ENCODE measurements at places on chromosomes 7 and 10.
A peak's percentile ranks its signal among the peaks of the same experiment; 100 is the strongest.

GRCh38 chr10:35336084-35336831, at the start of gene CCNY:
CCNY (plus strand) TSS chr10:35336509; CDS start chr10:35337054, 545 bp downstream.
- DNase-seq: peak; percentile 81

- no peak for DNase-seq
Observed at GRCh38 chr10:98980353-98980752, 255.3 kb downstream of the HPSE2 start.

- DNase-seq: no peak
Observed at GRCh38 chr10:43078175-43078985, 1.5 kb downstream of the RET start.

DNA sequence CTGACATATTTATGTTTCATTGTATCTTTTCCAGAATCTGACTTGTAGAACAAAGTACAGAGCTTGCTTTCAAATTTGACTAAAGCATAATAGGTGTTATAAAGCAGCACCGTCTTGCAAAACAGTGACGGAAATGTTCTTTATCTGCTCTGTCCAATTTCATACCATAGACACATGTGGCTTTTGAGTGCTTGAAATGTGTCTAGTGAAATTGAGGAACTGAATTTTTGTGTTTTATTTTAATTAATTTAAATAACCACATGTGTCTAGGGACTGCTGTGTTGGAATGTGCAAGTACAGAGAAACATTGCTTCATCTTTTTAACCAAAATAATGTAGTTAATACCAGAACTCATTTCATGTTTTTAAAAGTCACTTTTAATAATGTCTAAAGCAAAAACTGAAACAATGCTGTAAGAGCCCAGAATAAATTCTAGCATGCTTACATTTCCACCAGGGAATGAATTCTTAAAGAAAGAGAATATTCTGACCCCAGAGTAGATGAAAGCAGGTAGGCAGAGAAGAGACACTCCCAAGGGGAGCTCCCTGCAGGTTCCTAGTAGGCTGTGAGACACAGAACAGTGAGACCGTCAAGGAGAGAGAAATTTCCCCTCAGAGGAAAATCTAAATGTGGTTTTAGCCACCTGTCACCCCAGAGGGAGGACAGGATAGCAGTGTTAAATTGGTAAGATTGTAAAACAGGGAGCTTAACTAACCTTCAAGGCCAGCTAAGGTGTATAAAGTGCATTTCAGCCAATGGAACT, 175.3 kb upstream of the KMT2E start:
- DNase-seq: no peak

GRCh38 chr10:50397312-50398140, 146.2 kb upstream of the ASAH2 start:
- no peak for DNase-seq

DNA sequence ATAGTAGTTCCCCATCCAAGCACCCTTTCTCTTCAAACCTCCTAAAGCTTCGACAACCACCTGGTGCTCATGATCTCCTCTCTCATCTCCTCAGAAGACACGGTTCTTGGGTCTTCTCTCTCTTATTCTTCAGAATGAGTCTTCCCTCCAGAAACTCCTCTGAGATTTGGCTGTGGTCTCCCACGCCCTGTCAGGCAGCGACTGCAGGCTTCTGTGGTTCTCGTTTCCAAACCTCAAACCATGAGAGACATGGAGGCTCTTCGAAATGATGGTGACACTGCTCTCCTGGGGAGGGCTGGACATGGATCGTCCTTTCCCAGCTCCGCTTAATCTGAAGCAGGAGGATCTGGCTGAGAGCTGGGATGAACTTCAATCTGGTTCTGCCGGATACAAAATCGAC, 78.6 kb upstream of the PITRM1 start:
- DNase-seq: no peak

DNA sequence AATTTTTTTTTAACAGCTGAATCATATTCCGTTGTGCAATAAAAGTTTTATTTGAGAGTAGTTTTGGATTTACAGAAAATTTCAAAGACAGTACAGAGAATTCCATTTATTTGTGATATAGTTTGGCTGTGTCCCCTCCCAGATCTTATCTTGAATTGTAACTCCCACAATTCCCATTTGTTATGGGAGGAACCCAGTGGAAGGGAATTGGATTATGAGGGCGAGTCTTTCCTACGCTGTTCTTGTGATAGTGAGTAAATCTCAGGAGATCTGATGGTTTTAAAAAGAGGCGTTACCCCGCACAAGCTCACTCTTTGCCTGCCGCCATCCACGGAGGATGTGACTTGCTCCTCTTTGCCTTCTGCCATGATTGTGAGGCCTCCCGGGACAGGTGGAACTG, 228.0 kb upstream of the MAGI2 start:
- no peak for DNase-seq

GRCh38 chr10:111954386-111954785, 229.2 kb downstream of the GPAM start:
- DNase-seq: no peak

GRCh38 chr10:131561897-131562296, 250.4 kb upstream of the TCERG1L start:
- DNase-seq: no peak

DNA sequence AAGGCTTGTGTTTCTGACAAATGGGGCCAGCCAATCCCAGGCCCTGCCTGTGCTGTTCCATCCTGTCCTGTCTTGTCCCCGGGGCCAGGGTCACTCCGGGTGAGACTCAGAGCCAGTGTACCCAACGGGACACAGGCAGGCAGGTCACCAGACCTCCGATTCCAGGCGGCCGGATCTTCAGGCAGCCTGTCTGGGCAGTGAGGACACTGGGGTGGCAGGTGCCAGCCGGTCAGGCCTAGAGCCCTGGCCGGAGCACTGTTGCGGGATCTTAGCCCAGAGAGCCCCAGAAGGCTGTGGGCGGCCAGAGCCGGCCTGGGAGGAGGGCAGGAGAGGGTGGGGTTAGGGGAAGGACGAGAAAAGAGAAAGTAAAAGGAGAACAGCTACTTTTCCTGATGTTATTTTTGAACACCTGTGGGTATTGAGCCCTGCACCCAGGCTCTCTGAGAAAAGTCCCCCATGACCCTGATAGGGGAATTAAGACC, 134.3 kb upstream of the TNRC18 start:
- peak; percentile 22 for DNase-seq
